ENCODE measurements at places on chromosomes 2 and 18.

DNA sequence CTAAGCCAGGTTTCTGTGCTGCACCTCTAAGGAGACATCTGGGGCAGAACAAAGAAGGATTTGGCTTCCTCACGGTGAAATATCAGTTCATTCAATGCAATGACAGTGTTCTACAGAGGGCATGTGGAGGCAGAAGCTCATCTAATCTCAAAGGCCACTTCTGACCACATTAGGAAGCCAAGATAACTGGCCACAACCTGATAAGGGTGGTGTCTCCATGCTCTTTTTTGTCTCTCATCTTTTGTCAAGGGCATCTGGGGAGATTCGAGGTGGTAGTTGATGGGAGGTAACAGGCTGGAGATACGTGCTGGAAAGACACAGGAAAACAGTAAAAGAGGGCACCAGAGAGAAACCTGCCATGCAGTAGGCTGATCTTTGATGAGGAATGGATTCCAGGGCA, 303.9 kb downstream of the LRATD1 start:
- no peak for DNase-seq

GRCh38 chr18:55878224-55878623, 290.2 kb upstream of the TCF4 start:
- DNase-seq, result no peak

GRCh38 chr2:148887350-148888002, 12.4 kb downstream of the KIF5C start:
- no peak for DNase-seq

DNA sequence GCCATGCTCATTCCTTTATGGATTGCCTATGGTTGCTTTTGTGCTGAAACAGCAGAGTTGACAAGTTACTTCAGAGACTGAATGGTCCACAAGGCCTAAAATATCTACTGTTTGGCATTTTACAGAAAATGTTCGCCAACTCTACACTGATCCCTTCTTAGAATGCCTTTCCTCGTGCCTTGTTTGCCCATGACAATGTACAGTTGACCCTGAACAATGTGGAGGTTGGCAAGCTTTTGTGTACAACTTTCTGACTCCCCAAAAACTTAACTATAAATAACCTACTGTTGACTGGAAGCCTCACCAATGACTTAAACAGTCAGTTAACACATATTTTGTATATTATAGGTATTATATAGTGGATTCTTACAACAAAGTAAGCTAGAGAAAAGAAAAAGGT, 361.4 kb downstream of the EPHA4 start:
- DNase-seq, result no peak

GRCh38 chr2:52312486-52312885, 1280.6 kb upstream of the NRXN1 start:
- DNase-seq, result no peak

DNA sequence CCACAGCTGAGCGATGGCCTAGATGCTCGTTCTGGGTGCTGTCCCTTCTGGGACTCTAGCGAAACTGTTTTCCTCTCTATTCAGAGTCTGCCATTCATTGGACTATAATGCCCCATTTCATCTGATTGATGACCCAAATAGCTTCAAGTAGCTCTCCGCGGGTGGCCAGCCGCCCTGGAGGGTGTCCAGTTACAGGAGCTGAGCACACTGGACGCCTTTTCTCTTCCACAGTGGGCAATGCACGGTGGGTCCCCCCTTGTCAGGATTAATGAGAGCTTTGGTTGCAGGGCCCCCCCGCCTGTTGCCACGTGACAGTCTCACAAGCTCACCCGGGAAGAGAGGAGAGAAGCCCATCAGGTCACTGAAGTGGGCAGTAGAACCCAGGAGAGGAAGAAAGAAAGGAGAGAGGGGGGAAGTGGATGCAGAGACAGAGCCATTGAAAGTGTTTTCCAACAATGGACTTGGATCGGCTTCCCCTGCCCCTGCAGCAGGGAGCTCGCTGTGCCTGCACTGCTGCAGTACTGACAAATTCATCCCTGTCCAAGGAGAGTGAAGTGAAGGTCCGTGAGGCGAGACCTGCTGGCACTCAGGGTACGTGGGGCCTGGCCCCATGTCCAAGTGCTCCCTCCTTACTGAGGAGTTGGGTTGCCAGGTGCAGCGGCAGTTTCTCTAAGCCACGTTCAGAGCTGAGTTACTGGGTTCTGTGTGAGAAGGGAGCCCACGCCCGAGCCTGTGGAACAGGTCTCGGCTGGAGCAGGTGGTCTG, 44.8 kb downstream of the DIPK1C start:
- DNase-seq, result no peak

DNA sequence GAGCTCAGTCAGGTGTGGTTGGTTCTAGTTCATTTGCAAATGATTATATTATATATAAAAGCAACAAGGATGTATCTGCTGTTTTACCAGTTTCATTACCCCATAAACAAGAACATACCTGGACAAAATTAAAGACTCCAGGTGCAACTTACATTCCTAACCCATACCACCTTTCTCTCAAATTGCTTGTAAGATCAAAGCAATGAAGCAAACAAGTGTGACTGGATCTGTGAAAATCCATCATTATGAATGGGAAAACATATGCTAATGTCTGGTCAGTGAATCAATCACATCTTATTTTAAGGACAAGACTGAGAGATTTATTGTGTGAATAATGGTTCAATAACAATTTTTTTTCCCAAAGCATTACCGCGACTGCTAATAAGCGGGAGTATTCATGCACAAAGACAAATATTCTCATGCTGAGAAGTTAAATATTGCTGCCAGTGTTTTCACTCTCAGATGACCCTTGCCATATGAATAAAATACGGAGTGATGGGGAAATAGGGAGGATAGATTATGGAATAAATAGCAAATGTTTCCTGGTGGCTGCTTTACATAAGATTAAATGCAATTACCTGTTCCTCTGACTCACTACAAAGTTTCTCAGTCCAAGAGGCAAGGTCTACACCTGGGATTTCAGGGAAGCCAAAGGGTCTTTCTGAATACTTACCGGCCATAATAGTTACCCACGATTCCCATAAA, 59.3 kb downstream of the WDR75 start:
- no peak for DNase-seq

- DNase-seq, result no peak
These were observed 246.4 kb downstream of the PRKCE start for GRCh38 chr2:45897842-45898241.

DNA sequence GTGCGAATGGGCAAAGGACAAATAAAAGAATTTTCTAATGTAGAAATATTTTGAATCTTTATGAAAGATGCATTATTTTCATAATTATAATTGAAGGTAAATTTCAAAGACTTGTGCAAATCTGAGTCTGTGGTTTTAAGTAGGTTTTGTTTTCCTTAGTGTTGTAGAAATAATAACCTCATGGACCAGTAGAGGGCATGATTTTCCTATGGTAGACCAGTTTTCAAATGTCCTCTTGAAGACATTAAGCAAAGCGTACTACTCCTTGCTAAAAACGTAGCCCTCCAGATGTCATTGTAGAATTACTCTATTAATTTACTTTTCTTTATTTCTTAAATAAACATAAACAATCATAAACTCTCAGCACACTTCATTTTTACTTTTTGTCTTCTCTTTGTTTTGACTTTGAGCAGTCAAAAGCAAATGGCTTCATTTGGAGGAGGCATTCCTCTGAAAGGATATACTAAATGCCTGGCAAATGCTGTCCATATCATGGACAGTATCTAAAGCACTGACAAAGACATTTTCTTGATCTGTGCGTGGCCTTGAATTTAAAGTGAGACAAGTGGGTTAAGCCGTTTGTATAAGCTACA, 85.8 kb upstream of the FAM237A start:
- DNase-seq, result peak; percentile 2

DNA sequence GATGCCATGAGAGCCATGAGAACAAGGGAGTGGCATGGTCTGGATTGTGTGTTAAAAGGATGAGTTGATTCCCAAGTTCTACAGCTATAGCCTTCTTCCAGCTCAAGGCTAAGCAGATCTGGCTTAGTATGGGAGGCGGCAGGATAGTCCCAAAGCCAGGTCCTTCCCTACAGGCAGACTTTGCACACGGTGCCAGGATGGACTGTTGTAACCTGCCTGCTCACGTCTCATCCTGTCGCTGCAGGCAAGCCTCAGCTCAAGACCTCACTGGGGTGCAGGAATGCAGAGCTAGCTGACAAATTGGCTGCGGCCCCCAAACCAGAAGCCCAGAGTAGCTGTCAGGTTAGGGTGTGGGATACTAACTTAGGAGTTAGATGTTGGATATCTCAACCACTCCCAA, 28.8 kb upstream of the IGFBP5 start:
- DNase-seq, result no peak

- DNase-seq, result no peak
These were observed 148.8 kb upstream of the HS6ST1 start for GRCh38 chr2:128467321-128467969.

DNA sequence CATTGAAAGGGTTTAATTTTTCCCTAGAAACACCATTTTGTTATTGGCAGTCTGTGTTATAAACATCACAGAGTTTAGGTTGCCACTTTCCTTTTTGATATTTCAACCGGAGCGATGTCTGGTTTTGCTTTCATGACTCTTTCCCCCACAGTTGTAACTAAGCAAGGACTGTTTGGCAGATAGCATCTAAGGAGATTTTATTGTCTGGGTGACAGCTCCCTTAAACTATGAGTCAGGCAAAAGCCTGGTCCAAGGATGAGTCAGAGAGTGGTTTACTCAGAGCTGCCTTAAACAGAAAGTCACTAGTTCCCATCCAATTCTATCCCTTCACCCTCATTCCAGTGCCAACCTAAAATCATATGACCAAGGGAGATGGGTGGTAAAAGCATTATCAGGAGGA, 341.6 kb upstream of the VWC2L start:
- DNase-seq, result peak; percentile 57

DNA sequence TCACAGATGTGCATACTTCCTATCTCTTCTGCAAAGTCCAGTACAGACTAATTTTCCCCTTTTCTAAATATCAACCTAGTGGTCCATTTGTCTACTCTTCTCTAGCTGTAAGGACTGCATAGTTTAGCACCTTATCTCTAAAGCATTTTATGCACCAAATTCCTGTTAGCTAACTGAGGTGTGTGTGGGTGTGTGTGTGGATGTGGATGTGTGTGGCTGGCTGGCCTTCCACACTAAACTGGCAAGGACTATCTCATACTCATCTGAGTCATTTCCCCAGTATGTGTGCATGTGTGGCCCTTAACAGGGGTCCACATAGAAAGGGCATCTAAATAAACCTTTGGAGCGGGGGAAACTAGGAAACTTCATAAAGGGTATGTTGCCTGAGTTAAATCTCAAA, 139.6 kb downstream of the TTC32 start:
- no peak for DNase-seq

- no peak for DNase-seq
These were observed 107.2 kb upstream of the ETAA1 start for GRCh38 chr2:67289921-67290371.

DNA sequence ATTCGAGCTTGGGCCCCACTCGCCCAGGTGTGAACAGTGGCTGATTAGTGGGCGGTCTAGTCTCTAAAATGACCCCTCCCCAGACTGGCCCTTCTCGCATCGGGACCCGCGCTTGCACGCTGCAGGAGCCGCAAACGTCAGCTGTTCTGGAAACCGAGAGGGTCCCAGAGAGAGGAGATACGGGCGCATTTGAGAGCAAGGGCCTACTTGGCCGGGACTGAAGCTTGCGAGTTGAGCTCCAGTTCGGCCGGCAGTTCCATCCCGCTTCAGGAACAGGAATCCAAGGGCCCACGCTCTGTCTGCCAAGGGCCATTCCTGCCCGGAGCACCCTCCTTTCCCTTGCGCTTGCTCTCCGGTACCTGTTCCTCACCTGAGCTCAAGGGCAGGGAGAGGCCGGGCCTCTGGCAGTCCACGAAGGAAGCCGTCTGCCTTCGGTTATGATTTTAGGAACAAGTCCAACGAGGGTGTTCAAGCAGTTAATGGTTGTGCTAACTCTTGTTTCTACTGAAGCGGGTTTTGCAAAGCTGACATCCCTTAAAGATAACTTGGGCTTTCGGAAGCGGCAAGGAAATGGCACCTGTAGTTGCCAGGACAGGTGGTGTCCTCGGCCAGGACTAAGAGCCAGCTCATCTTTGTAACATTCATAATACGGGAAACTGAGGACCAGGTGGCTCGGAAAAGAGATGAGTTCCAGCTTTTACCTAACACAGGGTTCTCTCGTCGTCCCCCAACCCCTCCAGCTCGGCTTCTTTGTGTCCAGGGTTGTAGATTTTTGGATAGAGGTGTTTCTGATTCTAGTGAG, 3.9 kb upstream of the DLX1 start:
- no peak for DNase-seq

- no peak for DNase-seq
These were observed 50.8 kb downstream of the TWIST2 start for GRCh38 chr2:238898534-238899281.

DNA sequence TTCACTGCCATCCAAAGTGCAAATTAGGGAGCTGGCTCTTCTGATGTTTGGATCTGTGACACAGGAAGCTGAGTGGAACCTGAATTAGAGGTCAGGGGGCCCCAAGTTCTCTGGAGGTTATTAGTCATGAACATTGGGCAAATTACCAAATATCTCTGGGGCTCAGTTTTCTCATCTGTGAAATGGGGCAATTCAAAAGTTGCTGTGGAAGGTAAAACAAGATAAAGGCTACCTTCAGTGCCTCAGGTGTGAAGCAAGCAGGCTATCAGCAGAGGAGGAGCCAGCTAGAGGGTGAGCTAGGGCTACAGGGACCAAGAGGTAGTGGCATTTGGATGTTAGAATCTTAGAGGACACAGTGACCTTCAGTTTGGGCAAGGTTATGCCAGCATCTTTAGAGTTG, 89.4 kb upstream of the FAM136A start:
- no peak for DNase-seq

DNA sequence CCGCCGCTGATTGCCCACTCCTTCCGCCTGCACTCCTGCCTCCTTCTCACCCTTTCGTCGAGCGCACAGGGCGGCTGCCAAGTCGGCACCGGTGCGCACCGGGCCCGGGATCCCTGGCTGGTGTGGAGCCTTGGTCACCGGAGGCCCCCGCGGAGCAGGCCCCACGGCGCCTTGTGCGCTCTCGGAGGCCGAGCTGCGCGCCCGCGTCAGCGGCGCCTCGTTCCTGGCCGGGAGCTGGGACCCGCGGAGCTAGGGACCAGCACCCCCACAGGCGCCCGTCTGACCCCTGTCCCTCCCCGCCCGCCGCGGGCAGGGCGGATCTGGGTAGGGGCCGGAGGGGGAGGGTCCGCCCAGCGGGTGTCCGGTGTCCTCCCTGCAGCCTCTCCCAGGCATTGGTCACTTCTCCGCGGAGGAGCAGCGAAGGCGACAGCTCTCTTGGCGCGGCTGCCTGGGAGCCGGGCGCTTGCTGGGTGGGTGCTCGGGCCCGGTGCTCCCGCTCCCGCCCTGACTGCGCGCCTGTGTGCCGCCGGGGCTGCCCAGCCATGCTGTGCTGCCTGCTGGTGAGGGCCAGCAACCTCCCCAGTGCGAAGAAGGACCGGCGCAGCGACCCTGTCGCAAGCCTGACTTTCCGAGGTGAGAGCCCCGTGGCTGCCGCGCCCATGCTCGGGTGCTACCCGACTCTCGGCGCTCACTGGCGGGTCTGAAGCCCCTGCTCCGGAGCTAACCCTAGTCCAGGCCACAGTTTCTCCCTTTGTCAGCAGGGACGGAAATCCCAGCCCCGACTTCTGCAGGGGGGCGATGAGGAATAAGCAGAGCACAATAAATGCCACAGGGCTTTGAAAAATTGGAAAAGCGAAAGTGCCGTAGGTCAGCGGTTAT, 13.2 kb downstream of the DYSF start:
- DNase-seq, result no peak

- DNase-seq, result no peak
These were observed 62.8 kb upstream of the LAPTM4A start for GRCh38 chr2:20113986-20114938.

Measured in AG09319 (cell line).